ENCODE measurements at places on chromosomes 2 and 18. TPM values are rescaled to one million over a fixed set of nuclear protein-coding genes. Genes with fewer than 3 reads are reported as not detected.

The ACMSD gene
- total RNA-seq: not detected

The SPHKAP gene
- total RNA-seq: 0.71 TPM

The TSPYL6 gene
- 0.27 TPM for total RNA-seq

The HOXD3 gene
- total RNA-seq: not detected

The SLC5A7 gene
- total RNA-seq: 0.27 TPM

The KCNS3 gene
- 5.5 TPM for total RNA-seq

The RMDN2 gene
- 5.5 TPM for total RNA-seq

The KLHL41 gene
- not detected for total RNA-seq

DNA sequence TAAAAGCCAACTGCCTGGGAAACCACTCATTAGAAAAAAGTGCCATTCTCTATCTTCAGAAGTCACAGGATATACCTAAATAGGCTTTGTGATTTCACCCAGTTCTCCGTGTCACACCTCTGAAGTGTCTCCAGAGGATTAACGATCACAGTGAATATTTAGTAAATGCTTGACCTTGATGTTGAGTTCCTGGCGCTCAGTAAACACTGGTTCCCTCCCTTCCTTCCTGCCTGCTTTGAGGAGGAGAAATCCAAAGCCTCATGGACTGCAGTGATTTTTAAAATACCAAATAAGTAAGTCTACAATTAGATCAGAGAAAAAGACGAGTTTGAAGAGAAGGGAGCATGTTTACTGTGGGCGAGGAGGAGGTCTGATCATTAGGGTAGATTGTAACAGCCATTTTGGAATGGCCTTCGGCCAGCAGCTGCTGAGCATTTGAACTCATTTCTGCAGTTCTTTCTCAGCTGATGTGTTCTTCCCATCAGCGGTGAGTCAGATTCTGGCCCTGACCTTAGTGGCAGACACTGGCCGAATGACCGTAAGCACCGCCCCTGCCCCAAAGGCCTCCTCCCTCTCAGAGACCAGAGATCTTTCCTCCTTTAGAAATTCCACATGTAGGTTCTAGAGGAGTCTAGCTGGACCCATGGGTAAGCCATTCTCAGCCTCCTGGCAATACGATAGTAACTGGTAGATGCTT is 62.1 kb upstream of the SLC16A14 start:
- peaks cover 4% of the 10 kb centered on the region for H3K27me3 ChIP-seq
- DNase-seq: no peak
- no peak overlapping the region for H3K4me3 ChIP-seq
- H3K36me3 ChIP-seq: no peaks in the 10 kb centered on the region
- peak overlapping the region; percentile 36 for H3K27ac ChIP-seq

- H3K27ac ChIP-seq: peak overlapping the region; percentile 94
- peak overlapping the region; percentile 99 for H3K4me3 ChIP-seq
- H3K36me3 ChIP-seq: peaks cover 4% of the 10 kb centered on the region
- H3K4me1 ChIP-seq: peaks cover 21% of the 10 kb centered on the region
- peak; percentile 68 for DNase-seq
- H3K27me3 ChIP-seq: peaks cover 30% of the 10 kb centered on the region
These were observed 2.7 kb downstream of the PTMA start for GRCh38 chr2:231710799-231711676.

DNA sequence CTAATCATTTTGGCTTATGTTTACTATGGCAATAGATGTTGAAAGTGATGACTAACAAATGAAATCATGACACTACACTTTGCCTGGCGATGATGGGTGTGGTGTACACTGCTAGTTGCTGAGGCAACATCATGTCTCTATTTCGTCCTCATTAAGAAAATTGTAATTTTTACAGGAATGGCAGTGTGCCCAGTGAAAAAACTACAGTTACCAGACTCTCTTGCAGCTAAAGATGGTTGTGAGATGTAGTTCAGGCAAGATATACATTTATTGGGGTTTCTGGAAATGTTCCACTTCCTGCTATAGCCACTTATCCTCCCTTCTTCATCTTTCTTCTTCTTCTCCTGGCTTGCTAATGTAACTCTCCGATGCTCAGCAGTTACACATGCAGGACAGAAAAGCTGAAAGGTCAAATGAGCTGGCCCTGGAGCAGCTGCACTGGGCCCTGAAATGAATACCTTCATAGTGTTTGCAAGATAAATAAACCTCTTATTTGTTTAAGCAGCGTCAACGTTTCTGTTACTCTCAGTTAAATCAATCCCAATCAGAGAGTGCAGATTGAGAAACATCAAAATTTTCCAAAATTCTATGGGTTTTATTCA is 46.0 kb downstream of the SOCS6 start:
- peaks cover 5% of the 10 kb centered on the region for H3K36me3 ChIP-seq
- no peak for DNase-seq
- H3K4me3 ChIP-seq: no peak overlapping the region

DNA sequence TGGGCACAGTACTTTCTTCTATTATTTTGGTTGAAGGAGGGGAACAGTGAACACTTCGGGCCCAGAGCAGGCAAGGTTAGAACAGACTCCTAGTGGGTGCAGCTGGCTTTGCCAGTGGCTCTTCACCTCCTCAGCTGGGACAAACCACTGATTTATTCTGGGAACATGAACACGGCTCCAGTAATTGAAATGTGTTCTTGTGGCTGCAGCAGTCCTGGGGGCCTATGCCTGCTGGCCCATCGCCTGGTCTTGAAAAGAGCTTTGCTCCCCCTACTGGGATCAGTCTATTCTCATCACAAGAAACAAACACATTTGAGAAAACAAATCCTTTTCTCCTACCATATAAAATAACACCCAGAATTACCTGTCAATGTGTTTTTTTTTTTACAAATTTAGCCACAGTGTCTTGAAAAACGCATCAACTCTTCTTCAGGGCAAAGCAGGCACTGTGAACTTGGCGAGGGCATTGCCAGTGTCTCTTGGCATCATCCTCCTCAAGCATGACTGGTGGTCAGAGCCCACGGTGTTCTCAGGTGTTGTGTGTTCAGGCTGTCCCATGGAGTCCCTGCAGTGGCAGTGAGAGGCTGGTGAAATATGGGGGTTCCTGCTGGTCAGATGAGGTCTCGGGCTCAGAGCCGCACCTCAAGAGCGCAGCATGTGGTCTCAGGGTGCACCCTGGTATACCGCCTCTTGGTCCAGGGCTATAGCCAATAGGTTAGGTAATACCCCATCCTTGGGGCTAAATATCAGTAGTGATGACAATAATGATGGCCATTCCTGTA is 51.3 kb downstream of the RNF144A start:
- H3K4me1 ChIP-seq: peaks cover 8% of the 10 kb centered on the region
- peaks cover 12% of the 10 kb centered on the region for H3K36me3 ChIP-seq
- DNase-seq: no peak
- no peak overlapping the region for H3K4me3 ChIP-seq

DNA sequence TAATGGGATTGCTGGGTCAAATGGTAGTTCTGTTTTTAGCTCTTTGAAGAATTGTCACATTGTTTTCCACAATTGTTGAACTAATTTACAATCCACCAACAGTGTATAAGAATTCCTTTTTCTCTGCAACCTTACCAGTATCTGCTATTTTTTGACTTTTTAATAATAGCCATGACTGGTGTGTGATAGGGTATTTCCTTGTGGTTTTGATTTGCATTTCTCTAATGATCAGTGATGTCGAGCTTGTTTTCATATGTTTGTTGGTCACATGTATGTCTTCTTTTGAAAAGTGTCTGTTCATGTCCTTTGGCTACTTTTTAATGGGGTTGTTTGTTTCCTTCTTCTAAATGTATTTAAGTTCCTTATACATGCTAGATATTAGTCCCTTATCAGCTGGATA is 322.3 kb downstream of the CDH2 start:
- no peaks in the 10 kb centered on the region for H3K36me3 ChIP-seq
- no peaks in the 10 kb centered on the region for H3K4me1 ChIP-seq
- H3K27ac ChIP-seq: no peak overlapping the region
- no peak overlapping the region for H3K4me3 ChIP-seq
- H3K27me3 ChIP-seq: no peaks in the 10 kb centered on the region

DNA sequence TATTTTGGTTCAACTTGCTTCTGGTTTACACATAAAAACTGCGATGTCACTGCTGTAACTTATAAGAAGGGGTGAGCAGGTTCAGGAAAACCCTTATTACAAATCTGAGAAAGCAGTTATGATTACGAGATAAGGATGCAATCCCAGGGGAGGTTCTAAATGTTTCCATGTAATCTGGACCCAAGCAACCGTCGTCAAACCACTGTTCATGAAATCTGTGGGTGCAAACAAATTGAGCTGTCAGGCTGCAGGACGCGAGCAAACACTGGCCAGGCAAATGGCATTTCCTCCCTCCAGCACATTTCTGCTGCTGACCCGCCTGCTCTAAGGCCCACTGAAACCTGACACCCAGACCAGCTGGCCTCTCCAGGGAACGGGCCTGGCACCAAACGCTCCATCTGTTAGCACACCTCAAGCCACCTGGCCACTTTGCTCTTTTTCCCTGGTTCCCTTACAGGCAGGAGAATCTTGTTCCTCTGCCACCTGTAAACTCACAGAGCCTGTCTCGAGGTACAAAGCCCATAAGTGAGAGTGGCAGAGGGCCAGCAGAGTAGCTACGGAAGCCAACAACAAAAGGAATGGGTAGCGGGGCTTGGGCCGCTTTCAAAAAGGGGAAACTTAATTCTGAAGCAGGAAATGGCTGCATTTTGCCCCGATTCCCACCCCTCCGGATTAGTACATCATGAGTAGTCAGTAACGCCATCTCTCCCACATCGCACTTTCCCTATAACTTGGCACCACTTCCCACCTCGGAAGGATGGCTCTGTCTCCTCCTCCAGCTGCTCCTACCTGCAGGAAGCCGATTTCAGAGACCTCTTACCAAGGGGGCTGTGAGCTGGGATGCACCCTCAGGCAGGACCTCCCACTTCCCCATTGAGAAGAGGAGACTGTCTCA is 26.5 kb downstream of the CRACDL start:
- H3K4me3 ChIP-seq: peak overlapping the region; percentile 77
- H3K27ac ChIP-seq: peak overlapping the region; percentile 90
- H3K27me3 ChIP-seq: peaks cover 8% of the 10 kb centered on the region
- DNase-seq: peak; percentile 89
- peaks cover 49% of the 10 kb centered on the region for H3K4me1 ChIP-seq

GRCh38 chr2:224937887-224938286 is 104.4 kb downstream of the DOCK10 start:
- peak overlapping the region; percentile 66 for H3K27ac ChIP-seq
- H3K27me3 ChIP-seq: peaks cover 2% of the 10 kb centered on the region
- H3K4me1 ChIP-seq: peaks cover 14% of the 10 kb centered on the region
- H3K36me3 ChIP-seq: no peaks in the 10 kb centered on the region

DNA sequence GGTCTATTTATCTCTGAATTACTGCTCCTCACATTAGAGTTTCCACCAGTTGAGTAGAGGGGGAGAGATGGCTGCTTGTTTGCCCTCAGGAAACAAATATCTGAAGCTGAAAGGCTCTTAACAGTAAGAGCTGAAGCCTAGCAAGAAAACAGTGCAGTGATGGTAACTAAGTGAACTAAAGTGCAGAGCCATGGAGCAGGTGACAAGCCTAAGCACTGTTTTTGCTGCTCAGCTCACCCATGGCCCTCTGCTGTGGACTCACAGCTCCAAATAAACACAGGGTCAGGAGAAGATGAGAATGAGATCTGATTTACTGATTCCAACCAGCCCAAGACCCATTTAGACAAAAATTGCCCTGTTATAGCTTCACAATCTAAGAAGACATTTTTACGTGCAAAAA is 118.4 kb downstream of the ETAA1 start:
- H3K27ac ChIP-seq: no peak overlapping the region
- DNase-seq: no peak
- no peak overlapping the region for H3K4me3 ChIP-seq

DNA sequence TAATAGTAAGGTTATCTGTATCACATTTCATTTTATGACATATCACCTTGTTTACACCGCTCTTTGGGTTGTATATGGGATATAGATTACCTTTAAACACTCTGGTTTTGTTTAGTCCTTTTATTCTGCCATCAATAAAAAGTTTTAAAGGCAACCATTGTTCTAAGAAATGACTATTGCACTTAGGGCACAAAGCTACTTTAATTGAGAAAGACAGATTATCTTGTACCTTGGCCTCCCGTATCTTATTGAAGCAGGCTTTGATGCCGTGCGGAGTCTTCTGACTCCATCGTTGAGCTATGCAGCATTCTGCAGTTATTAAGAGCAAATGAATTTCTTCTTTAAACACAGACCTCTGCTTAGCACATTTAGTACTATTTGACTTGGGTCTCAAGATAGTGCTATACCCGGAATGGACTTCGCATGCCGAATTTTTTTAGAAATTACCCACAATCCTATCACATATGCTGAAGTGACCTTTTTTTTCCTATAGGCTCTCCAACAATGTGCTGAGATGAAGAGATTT is 16.7 kb downstream of the PKDCC start:
- no peaks in the 10 kb centered on the region for H3K36me3 ChIP-seq
- peaks cover 18% of the 10 kb centered on the region for H3K27me3 ChIP-seq
- DNase-seq: no peak
- no peak overlapping the region for H3K4me3 ChIP-seq
- no peak overlapping the region for H3K27ac ChIP-seq
- H3K4me1 ChIP-seq: peaks cover 21% of the 10 kb centered on the region

GRCh38 chr18:3500016-3500415 is 50.0 kb downstream of the TGIF1 start:
- H3K4me1 ChIP-seq: peaks cover 11% of the 10 kb centered on the region
- H3K27me3 ChIP-seq: no peaks in the 10 kb centered on the region
- DNase-seq: no peak

DNA sequence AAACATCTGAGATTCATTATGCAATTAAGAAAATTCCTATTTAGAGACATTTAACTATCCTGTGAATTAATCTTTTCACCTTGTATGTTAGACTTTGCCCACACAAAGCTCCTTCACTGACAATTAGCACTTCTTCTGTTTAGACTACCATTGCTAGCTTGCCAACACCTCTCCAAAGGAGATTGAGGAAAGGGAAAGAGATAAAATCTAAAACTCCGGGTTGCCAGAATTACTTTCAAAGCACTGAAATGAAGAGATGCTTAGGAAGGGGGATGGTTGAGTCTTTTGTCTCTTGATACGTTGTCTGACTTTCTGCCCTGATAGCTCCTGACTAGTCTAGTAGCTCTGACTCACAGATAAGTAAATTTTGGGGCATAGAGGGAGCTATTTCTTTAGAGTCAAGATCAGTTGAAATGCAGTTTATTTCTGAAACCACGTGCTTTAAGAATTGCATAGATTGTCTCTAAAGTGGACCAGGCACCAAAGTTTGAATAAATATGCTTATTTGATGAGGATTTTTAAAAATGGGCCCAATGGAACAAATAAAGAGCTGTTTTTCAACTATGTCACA is 74.1 kb upstream of the DSEL start:
- no peak for DNase-seq
- H3K27ac ChIP-seq: peak overlapping the region; percentile 24
- no peak overlapping the region for H3K4me3 ChIP-seq
- peaks cover 11% of the 10 kb centered on the region for H3K4me1 ChIP-seq
- H3K36me3 ChIP-seq: peaks cover 6% of the 10 kb centered on the region

Data from glutamatergic neuron (in vitro differentiated cells).